ENCODE measurements at places on chromosomes 1 and 21.
A peak's percentile ranks its signal among the peaks of the same experiment; 100 is the strongest.

GRCh38 chr1:199690496-199690895 lies 337.0 kb upstream of the NR5A2 start:
- no peak for DNase-seq

DNA sequence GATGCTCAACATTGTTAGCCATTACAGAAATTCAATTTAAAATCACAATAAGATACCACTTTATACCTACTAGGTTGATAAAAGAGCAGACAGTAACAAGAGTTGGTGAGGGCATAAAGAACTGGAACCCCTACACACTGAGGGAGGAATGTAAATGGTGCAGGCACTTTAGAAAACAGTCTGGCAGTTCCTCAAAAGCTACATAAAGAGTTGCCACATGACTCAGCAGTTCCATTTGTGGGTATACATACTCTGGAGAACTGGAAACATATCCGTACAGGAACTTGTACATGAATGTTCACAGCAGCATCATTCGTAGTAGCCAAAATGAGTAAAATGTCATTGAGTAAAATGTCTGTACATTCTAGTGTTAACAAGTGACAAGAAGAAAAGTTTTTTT lies 17.0 kb downstream of the NSL1 start:
- no peak for DNase-seq

DNA sequence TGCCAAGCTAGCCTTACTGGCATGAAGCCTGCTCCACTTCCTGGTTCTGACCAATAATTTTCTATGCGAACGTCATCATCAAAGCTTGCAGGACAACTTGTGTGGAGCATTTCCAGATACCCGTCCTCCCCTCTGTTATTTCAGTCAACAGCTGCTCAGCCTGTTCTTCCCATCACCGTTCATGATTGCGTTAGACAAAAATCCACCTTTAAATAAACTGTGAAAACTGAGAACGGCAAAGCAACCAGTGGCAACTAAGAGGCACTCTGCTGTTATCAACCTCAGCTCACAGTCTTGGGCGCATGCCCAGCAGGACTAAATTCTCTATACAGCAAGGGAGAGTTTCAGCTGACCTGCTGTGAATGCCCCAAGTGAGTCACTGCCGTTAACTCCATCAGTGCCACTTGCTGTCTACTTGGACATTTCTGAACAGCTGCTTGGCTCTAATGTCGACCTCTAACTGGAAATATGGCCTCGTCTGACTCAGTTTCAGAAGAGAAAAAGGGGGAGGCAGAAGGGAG lies 207.4 kb upstream of the RUNX1 start:
- DNase-seq = no peak

GRCh38 chr1:216722821-216723220 lies 408 bp downstream of the ESRRG start:
- no peak for DNase-seq

GRCh38 chr1:242100921-242101320 lies 102.0 kb upstream of the MAP1LC3C start:
- DNase-seq = no peak

DNA sequence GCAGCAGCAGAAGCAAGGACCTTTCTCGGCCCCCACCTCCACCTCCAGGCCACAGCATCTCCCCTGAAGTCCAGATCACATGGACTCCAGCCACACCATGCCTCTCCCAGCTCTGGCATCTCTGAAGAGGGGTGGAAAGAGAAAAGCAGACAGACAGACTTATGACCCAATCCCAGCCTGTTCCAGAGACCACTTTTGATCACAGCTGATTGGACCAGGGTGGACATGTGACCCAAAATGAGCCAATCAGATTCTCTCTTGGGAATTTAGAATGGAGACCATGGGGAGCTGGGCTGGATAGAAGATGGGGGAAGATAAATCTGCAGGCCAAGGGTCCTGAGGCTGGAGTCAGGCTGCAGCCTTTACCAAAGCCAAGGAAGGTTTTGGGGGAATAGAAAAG lies 16.4 kb downstream of the HTR1D start:
- no peak for DNase-seq

DNA sequence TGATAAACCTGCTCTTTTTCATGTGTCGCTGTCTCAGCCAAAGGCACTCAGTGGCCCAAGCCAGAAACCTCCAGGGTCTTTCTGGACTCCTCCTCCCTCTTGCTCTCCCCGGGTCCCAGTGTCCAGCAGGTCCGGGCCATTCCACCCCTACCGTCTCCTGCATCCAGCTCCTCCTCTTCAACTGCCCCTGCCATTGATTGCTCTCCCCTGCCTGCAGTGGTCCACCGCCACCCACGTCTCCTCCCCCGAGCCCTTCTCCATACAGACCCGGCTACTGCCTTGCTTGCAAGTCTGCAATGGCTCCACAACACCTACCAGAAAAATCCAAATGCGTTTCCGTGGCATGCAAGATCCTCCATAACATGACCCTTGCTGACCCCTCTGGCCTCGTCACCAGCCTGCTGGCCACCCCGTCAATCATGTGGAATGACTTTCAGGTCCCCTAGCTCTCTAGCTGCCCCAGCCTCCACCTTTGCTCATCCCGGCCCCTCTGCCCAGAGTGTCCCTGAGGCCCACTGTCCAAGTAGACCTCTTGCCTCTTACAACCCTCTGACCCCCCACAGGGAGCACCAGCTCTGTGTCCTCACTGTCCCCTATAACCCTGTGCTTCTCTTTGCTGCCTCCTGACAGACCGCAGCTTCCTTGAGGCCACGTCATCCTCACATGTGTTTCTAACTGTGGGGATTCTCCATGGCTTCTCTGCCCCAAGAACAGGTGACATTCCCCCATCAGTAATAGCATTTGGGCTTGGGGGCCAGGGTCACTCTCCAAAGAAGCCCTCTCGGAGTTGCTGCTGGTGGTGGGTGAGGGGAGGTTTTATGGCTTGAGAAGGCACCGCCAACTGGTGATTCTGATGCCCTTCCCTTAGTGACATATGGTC lies 15.0 kb downstream of the CACNA1S start:
- no peak for DNase-seq

DNA sequence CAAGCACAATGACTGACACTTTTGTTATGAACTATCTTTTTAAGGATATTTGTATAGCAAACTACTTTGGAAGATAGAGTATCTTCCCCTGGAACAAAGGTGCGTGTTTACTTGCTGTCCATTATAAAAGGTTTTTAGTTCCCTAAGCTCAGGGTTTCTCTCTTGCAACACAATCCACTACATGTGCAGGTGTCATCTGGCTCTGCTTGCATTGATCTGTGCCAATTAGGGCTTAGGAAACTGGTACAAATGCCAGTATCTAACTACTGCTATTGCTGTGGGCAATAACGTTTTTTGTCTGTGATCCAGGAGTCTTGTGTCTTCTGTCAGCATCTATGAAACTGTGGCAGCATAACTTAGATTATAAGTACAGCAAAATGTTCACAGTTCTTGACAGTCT lies 68.3 kb upstream of the ABCD3 start:
- DNase-seq = no peak

GRCh38 chr1:161787355-161787754 lies 21.2 kb downstream of the ATF6 start:
- no peak for DNase-seq

GRCh38 chr1:44526295-44527073 lies 121.4 kb downstream of the RNF220 start:
- no peak for DNase-seq

DNA sequence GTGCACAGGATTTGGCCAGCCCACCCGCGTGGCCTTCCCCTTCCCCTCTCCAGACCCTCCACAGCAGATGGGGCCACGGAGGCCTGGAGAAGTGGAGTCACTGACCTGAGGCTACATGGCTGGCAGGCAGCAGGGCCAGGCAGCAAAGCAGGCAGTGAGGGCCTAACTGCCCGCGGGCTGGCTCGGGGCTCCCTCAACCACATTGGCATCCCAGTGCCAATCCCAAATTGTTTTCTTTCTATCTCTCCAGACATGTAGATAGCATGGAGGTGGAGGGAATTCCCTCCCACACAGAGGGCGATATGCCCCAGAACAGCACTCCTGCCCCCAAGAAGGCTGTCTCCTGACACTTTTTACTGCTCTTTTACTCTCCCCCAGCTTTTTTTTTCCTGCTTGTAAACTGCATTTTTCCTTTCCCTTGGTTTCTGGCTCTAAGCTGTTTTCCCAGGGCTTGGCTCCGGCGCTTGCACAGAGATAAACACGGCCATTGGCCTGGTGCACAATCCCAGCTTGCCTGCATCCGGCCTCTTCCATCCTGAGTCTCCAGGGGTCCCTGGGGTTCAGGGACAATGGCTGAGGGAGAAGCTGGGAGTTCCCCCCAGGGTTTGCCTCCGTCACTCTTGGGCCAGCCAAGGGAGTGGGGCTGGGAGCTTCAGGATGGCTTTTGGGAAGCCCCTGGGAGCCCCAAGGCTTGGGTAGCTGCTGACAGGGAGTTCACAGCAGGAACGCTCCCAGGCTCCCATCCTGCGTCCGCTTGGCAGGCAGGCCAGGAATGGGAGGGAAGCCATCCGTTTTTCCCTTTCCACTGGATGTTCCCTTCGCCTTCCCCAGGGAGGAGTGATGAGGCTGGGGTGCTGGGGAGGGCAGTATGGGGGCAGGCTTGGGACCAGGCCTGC lies 7.0 kb downstream of the EPHX1 start:
- DNase-seq = no peak

DNA sequence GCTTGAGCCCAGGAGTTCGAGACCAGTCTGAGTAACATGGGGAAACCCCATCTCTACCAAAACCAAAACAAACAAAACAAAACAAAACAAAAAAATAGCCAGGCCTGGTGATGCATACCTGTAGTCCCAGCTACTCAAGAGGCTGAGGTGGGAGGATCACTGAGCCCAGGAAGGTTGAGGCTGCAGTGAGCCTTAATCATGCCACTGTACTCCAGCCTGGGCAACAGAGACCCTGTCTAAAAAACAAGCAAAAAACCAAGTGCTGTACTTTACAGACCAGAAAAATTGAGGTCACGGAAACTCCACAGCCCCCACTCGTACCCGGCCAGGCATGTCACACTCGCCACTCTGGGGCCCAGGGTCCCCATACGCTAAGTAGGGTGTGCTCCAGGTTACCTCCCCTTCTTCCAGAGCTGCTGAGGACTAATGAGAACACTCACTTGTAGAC lies 22.9 kb downstream of the ATP2B4 start:
- DNase-seq = peak; percentile 67

DNA sequence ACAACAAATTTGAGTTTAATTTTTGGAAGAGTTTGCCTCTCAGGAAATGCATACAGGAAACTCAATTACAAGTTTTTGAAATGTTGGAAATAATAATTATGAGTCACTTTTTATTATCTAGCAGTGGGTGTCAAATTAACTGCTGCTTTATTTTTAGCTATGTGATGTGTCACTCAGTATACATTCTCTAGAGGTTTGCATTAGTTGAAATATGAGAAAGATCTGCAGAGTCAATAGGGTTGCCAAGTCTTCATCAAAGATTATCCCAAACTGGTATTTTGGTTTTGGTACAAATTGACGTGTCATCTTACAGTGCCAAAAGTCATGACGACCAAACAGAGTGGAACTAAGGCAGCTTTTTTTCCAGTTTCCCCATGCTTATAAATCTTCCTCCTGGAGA lies 54.3 kb upstream of the DIPK1A start:
- no peak for DNase-seq

GRCh38 chr1:17564458-17565393 lies 25.2 kb downstream of the ARHGEF10L start:
- DNase-seq = no peak

- DNase-seq = no peak
These were observed 88.4 kb downstream of the LRRC8C start for GRCh38 chr1:89721351-89721750.

GRCh38 chr1:87953732-87954344 lies 625.2 kb downstream of the LMO4 start:
- DNase-seq = peak; percentile 54

GRCh38 chr21:25717491-25718147 lies 17.1 kb downstream of the ATP5PF start:
- no peak for DNase-seq

- no peak for DNase-seq
These were observed 50.0 kb downstream of the TNR start for GRCh38 chr1:175693364-175693763.

- no peak for DNase-seq
These were observed 648.3 kb upstream of the BRINP3 start for GRCh38 chr1:191125950-191126349.

GRCh38 chr1:58095183-58095582 lies 451.3 kb downstream of the OMA1 start:
- no peak for DNase-seq

GRCh38 chr1:9715536-9716226 lies 64.2 kb downstream of the PIK3CD start:
- peak; percentile 77 for DNase-seq

DNA sequence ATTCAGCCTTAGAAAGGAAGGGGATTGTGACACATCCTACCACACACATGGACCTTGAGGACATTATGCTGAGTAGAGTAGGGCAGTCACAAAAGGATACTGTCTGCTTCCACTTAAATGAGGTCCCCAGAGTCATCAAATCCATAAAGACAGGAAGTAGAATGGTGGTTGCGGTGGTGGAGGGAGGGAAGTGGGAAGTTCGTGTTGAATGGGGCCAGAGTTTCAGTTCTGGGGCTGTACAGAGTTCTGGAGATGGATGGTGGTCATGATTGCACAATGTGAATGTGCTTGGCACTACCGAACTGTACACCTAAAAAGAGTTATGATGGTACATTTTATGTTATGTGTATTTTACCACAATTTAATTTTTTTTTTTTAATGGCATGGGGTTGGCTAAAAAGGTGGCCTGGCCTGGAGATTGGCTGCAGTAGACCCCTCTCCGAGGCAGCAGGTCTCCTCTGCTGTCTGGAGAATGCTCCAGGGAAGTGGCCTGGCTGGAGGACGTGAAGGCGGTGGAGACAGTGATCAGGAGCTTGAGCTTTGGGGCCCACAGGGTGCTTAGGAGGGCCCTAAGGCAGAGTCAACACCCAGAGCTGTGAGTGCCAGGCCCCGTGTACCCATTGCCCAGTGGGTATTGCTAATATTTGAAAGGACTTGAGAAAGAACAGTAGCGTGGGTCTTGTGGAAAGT lies 30.4 kb downstream of the IFNGR2 start:
- DNase-seq = no peak

Data from activated CD8-positive, alpha-beta memory T cell treated with anti-CD3 and anti-CD28 coated beads, Interleukin-2, amount 50 U/mL, for 48 hours (primary cell).